ENCODE measurements at places on chromosomes 11 and 22.

- DNase-seq = no peak
These were observed 38.0 kb upstream of the CSNK1E start for GRCh38 chr22:38355275-38355674.

GRCh38 chr11:41533761-41534160 is 74.3 kb upstream of the LRRC4C start:
- no peak for DNase-seq

GRCh38 chr11:44759743-44760476 is 33.1 kb downstream of the TSPAN18 start:
- no peak for DNase-seq

GRCh38 chr11:96607864-96608558 is 218.2 kb downstream of the JRKL start:
- DNase-seq = no peak

DNA sequence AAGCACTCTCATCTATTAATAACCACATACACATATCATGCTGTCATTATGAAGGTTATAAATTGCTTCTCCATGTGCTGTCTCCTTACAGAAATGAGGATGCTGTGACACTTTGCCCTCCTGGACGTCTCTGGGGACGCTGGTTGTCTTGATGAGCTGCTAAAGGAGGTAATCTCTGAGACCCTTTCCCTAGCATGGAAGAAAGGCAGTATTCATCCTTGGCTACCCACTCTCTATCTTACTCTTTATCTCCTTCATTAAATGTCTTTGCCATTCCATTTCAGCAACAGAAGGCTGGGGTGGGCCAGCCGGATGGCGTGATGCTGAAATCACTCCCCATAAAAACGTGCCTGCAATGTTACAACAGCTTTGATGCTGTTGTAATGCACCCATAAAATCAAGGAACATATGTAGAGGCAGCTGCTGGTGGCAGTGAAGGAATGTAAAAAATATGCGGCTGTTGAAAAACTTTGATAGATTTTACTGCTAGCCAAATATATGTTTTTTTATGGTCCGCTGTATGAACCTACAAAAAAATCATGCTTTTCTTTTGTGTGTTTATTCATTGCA is 715.1 kb upstream of the API5 start:
- no peak for DNase-seq

GRCh38 chr11:133905677-133906156 is 51.1 kb downstream of the IGSF9B start:
- DNase-seq = no peak

DNA sequence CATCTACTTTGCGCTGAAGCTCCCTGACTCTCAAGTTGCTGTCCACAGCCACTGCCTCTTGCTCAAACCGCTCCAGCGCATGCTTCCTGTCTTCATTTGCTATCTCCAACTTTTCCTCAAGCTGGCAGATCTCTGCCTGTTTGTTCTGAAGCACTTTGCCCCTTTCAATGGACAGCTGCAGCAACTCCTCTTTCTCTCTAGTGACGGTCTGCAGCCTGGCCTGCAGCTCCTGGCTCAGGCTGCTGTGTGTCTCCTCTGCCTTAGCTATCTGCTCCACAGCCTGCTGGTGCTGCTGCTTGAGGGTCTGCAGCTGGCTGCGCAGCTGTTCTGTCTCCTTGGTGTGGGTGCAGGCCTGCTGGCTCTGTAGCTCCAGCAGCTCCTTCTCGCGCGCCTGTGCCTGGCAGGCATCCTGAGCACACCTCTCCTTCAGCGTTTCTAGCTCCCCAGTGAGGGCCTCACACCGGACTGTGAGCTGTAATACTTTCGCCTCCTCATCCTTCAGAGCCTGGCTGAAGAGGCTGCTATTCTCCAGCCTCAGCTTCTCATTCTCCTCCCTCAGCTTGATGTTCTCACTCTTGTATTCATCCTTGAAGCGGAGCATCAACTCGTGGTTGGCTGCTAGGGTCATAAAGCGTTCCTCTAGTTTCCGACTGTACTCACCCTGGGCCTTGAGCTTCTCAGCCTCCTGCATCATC is 723 bp downstream of the CCDC89 start:
- no peak for DNase-seq

GRCh38 chr11:15275141-15275540 is 160.4 kb downstream of the INSC start:
- no peak for DNase-seq

DNA sequence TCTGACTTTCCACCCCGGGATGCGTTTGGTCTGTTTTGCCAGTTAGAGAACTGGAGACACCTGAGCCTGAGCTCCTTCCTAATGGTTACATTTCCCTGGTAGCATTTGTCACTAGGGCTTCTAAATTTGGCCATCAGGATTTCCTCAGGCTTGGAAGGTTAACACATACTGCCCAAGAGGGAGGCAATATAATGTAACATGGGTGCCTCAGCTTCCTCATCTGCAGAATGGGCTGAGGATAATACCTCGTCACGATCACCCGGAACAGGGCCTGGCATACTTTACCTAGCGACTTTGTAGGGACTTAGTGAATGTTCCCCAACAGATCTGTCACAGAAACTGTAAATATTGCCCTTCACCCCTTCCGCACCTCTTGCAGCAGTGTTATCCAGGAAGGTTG is 11.3 kb downstream of the IL17RA start:
- no peak for DNase-seq

DNA sequence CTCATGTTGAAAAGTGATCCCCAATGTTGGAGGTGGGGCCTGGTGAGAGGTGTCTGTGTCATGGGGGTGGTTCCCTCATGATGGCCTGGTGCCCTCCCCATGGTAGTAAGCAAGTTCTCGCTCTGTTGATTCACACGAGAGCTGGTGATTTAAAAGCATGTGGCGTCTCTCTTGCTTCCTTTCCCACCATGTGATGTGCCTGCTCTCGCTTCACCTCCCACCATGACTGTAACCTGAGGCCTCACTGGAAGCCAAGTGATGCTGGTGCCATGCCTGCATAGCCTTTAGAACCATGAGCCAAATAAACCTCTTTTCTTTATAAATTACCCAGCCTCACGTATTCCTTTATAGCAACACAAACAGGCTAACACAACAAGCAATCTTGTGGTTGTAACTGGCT is 52.4 kb downstream of the VSIG10L2 start:
- no peak for DNase-seq

GRCh38 chr11:4677948-4678347 is 19.7 kb downstream of the OR51E2 start:
- DNase-seq = no peak

Measured in dermis microvascular lymphatic vessel endothelial cell (primary cell).